ENCODE measurements at places on chromosomes 13 and 19.

- peak; percentile 36 for DNase-seq
Observed at GRCh38 chr13:46751811-46752635, 44.9 kb downstream of the ESD start.

DNA sequence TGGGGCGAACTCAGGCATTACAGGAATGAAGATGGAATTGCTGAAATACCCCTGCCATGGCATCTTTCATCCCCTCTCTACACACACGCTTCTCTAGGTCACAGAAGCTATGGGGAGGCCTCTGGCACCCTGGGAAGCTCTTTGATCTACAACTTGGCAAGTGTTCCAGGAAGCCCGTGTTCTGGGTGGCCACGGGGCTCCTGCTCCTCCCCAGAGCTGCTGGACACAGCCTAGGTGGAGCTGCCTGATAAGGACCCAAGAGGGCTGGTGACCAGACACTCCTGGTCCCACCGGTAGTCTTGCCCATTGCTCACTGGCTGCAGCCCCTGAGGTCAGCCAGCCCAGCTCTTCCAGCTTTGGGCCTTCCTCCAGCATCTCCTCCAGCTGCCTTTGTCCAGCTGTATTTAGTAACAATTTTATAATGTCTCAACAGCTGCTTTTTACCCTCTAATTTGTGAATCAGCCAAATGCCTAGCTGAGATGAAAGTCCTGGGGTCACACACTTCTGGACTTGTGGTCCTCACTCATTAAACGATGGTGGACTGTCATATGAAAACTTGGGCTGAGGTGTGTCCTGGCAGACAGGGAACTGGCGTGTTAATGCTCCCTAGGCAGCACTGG is 72.8 kb upstream of the SPATA13 start:
- DNase-seq: no peak

DNA sequence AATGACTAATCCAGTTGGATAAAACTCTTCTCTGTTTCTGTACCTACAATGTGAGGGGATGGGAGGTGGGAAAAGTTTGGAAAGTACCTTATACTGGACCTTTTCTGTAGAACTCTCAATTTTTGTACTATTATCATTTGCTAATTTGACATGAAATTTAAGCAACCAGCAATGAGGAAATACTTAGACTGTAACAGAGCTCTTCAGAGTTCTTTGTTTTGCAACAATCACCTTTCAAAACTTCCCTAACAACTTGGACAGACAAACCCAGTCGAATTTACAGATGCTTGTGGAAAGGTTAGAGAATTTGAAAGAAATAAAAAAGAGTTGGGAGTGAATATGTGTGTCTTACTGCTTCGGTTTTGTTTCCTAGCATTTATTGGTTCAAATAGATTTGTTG is 16.8 kb downstream of the KBTBD7 start:
- DNase-seq: no peak

- no peak for DNase-seq
Observed at GRCh38 chr13:37067874-37068273, 8.4 kb upstream of the SUPT20H start.

GRCh38 chr19:30227012-30227621 is 145.1 kb upstream of the ZNF536 start:
- DNase-seq: no peak

- no peak for DNase-seq
Observed at GRCh38 chr13:95480131-95480545, 72.4 kb upstream of the CLDN10 start.

DNA sequence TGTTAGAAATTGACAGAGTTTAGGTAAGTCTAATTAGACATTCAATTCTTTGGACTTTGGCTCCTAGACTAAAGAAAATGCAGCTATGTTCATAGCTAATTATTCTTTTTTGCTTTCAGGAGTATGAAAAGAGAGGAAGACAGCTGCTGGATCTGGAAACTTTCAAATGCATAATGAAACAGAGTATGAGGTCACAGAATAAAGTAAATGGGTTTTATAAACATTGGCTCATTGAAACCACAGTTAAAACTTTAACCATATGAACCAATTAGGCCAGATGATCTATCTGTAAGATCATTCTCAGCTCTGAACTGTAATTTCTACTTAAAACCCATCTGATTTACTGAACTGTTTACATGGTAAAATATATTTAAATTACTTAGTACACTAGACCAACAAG is 82.7 kb downstream of the TEX26 start:
- no peak for DNase-seq

GRCh38 chr19:49677231-49677900 is at the start of gene PRMT1:
TSS of gene PRMT1 (plus strand) at chr19:49677271. CDS start at chr19:49677281, 10 bp downstream.
- DNase-seq: no peak

DNA sequence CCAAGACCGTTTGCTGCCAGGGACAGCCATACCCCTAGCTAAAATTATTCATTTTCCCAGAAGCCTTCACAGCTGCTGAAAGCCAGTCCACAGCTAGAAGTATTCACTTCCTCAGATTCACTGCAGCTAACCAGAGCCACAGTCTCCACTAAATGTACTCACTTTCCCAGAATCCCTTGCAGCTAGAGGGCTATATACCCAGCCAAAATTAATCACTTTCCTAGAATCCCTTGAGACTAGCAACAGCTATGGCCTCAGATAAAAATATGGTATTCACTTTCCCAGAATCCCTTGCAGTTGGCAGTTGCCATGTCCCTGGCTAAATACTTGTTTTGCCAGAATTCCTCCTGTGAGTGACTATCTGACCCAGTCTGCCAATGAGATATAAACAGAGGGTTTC is 13.8 kb upstream of the MEIS3 start:
- no peak for DNase-seq
